ENCODE measurements at places on chromosomes 4 and X.

DNA sequence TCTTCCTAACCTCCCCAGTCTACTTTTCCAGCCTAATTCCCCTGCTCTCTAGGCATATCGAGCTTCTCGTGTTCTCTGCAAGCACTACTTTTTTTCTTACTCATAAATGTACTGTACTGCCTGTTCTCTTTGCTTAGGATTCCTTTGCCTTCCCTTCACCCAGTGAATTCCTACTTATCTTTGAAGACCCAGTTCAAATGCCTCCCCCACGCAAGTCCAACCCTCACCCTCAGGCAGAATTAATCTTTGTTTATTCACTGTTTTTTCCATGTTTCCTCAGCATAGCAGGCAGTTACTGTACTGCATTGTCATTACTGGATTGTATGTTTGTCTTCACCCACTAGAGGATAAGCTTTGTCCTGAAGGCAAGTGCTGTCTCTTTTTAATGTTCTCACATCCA lies 287.7 kb downstream of the BMPR1B start:
- no peak for DNase-seq

DNA sequence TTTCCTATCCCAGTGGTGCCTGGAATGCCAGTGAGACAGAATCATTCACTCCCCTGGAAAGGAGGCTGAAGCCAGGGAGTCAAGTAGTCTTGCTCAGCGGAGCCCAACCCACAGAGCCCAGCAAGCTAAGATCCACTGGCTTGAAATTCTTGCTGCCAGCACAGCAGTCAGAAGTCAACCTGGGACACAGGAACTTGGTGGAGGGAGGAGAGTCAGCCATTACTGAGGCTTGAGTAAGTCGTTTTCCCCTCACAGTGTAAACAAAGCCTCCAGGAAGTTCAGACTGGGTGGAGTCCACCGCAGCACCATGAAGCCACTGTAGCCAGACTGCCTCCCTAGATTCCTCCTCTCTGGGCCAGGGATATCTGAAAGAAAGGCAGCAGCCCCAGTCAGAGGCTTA lies 283.2 kb upstream of the CPEB2 start:
- DNase-seq = no peak

- no peak for DNase-seq
Measured at GRCh38 chr4:174516794-174517193, 5.5 kb downstream of the HPGD start.

DNA sequence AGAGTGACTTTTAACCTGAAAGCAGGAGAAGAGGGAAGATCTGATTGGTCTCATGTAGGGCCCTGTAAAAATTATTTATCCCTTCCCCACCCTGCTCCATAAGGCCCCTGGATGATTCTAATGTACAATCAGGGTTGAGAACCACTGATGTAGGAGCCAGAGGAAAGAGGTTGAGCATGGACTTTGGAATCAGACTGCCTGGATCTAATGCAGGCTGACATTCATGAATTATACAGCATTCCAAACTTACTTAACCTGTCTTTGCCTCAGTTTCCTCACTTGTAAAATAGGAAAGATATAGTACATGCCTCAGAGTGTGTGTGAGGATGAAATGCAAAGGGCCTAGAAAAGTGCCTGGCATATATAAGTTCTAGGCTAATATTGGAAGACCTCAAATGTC lies 47.0 kb downstream of the STX18 start:
- DNase-seq = no peak

DNA sequence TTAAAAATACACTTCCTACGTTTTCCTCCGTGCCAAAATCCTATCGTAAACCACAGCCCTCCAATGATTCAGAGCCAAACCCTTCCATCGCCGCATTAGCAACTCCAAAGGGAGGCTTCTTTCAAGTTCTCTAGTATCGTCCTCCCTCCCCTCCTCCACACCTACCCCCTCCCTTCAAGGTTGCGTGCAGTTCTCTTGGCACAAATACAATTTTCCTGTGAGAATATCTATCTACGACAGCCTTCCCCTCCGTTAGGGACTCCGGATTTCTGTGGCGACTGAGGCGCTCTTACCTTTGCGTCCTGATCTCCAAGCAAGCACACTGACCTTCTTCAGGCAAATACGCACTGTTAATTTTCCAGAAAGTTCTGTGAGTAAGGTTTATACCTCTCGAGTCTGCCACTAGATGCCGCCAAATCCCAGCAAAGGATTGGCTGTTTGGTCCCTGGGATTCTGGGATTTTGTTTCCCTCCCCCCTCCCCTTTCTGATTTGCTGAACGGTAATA lies 1.2 kb upstream of the MORF4L2 start:
- peak; percentile 50 for DNase-seq

DNA sequence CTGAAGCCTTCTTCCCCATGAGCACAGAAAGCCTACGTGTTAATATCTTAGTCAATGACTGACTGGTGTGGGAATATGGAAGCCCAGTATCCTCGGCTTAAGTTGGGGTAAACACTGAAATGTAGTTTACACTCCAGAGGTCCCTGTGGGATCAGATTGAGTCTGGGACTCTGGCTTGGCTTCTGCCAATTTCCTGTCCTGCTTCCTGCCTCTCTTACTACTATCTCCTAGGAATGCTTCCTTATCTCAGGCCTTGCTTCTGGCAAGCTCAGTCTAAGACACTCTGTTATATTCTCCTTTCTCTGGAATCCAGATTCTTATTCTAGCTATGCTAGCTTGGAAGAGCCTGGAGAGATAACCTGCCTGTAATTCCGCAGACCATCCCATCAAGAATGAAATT lies 174.0 kb upstream of the LDB2 start:
- DNase-seq = no peak

DNA sequence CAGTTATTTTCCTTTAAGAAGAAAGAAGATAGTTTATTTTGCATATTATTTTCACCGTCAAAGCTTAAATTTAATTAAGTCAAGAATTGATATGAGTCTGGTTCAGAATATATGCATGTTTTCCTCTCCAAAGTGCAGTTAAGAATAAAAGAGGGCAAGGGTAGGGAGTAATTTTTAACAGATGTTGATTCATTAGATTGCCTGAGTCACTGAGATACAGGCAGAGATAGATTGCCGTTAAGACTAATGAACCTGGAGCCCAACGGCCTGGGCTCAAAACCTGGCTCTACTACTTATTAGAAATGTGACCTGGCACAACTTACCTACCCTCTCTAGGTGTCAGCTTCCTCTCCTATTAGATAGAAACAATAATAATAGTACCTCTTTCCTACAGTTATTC lies 1037.4 kb upstream of the PABPC4L start:
- no peak for DNase-seq

DNA sequence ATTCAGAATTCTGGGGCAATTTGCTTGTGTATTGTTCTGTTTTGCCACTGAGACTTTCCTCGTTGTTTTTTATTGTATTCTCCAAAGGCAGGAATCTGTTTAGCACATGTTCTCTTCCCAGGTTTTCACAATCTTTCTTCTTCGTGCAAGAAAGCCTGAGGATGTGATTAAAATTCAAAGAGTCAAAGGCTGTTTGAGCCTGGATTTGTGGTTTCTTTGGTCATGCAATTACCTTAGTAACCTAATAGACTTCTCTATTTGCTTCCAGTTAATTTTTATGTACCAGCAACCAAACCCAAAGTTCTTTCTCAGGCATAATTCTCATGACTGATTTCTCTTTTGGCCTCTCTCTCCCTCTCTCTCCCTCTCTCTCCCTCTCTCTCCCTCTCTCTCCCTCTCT lies 1420.1 kb upstream of the TENM3 start:
- no peak for DNase-seq

DNA sequence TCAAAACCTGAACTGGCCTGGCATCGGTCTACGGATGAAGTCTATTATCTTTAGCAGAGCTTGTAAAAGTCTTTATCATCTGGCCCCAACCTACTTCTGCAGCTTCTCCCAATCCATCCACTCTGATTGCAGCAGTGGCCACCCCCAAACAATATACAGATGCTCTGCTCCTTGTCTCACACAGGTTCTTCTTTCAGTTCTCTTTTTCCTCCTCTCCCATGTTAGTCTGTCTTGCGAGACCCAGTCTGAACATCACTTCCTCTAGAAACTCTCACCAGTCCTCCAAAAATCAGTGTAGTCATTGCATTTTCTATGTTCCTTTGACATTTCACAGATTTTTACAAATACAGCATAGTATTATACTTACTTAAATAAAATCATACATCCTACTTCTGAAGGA lies 163.0 kb downstream of the FRMPD4 start:
- no peak for DNase-seq

GRCh38 chr4:94463771-94464170 lies 12.0 kb downstream of the PDLIM5 start:
- no peak for DNase-seq

Measured in CD4-positive, alpha-beta T cell treated with Interferon gamma for 1 hour (primary cell).